HCT116 (cell line): ENCODE measurements at places on chromosomes 12 and 14.

DNA sequence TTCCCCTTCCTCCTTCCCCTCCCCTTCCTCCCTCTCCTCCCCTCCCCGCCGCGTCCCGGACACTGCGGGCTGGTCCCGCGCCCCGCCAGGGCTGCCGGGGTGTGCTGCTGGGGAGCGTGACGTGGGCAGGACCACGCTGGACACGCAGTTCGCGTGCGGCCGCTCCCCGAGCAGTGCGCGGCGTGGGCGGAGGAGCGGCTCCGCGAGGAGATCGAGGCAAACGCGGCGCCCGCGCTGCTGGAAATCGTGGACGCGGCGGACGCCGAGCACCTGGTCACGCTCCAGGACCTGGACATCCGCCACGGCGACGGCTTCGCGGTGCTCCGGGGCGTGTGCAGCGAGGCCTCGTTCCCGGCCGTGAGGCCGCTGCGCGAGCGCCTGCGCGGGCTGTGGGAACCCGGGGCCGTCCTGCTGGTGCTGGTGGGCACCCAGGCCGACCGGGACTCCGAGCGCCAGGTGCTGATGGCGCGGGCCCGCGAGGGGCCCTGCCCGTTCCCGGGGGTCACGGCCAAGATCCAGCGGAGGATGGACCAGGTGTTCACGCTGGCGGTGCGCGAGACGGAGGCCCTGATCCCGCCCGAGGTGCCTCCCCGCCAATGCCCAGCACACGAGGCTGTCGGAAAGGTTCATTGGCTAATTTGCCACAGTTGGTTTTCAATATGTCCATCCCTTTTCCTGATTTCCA, 84.3 kb downstream of the TNFAIP2 start:
- no peaks in the 10 kb centered on the region for H3K27me3 ChIP-seq
- no peaks in the 10 kb centered on the region for H3K4me1 ChIP-seq
- H3K36me3 ChIP-seq = no peaks in the 10 kb centered on the region
- H3K27ac ChIP-seq = no peak overlapping the region
- no peak overlapping the region for H3K4me3 ChIP-seq
- no peak for DNase-seq

GRCh38 chr12:19220205-19220604, 90.7 kb downstream of the PLEKHA5 start:
- H3K27ac ChIP-seq = no peak overlapping the region
- H3K27me3 ChIP-seq = no peaks in the 10 kb centered on the region
- H3K4me1 ChIP-seq = no peaks in the 10 kb centered on the region
- H3K36me3 ChIP-seq = no peaks in the 10 kb centered on the region
- no peak for DNase-seq

DNA sequence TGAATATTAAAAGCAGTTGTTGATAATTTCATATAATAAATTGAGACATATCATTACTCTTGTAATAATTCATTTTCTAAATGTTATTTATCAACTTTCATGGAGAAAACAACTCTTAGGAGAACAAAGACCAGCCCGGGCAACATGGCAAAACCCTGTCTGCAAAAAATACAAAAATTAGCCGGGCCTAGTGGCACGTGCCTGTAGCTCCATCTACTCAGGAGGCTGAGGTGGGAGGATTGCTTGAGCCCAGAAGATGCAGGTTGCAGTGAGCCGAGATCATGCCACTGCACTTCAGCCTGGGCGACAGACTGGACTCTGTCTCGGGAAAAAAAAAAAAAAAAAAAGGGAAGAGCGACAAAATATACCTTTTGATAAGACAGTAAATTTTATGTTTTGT, 21.2 kb downstream of the SLC35E3 start:
- no peak overlapping the region for H3K27ac ChIP-seq
- no peaks in the 10 kb centered on the region for H3K4me1 ChIP-seq
- no peak for DNase-seq
- no peaks in the 10 kb centered on the region for H3K27me3 ChIP-seq
- H3K4me3 ChIP-seq = no peak overlapping the region

DNA sequence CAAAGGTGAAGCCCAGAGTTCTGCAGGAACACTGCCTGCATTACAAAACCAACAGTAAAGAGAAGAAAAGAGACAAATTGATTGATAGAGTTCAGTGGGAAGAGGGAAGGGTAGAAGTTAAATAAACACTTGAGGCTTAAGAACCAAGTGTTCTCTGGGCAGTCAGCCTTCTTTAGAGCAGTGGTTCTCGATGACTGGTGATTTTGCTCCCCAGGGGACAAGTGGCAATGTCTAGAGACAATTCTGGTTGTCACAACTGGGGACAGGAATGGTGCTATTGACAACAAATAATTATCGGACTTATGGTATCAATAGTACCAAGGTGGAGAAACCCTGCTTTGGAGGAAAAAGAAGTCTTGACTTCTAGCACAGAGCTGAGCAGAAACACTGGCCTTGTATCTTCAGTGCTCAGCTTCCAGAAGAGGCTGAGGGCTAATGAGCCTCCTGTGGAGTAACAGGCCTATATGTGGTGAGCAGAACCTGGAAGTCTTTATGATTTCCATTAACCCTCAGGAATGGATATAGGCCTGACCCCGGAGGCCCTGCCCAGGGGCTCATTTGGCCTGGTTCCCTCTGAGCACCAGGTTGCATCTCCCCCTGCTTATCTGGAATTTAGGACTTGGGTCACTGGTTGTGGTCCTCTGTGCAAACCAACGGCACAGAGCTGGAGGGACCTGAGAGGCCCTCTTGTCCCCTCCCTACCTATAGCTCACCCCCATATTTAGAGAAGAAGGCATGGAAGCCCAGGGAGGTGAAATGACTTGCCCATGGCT, 204.6 kb upstream of the PWP1 start:
- peaks cover 16% of the 10 kb centered on the region; the same call in 1 of the 2 replicates for H3K27me3 ChIP-seq
- H3K36me3 ChIP-seq = no peaks in the 10 kb centered on the region
- no peak overlapping the region for H3K27ac ChIP-seq
- no peak overlapping the region for H3K4me3 ChIP-seq

- no peak for DNase-seq
- H3K36me3 ChIP-seq = peaks cover 16% of the 10 kb centered on the region
- H3K27ac ChIP-seq = no peak overlapping the region
- H3K27me3 ChIP-seq = no peaks in the 10 kb centered on the region
- H3K4me3 ChIP-seq = no peak overlapping the region
Observed at GRCh38 chr12:124321040-124321481, 26.2 kb downstream of the RFLNA start.

DNA sequence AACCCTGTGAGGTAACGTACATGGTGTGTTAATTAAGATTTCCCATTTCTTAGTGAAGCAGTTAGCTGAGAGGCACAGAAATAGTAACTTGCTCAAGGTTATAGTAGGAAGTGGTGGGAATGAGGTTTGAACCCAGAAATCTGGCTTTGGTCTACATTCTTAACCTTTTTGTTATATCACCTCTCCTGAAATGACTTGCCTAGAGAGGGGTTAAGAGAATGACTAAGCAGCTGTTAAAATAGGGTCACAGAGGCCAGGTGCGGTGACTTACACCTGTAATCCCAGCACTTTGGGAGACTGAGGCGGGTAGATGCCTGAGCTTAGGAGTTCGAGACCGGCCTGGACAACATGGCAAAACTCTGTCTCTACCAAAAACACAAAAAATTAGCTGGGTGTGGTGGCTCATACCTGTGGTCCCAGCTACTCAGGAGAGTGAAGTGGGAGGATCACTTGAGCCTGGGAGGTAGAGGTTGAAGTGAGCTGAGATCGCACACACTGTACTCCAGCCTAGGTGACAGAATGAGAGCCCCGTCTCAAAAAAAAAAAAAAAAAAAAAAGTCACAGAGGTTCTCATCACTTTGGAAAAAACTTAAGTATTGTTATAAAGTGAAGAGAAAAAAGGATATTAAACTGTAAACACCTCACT, 57.6 kb upstream of the RD3L start:
- H3K36me3 ChIP-seq = no peaks in the 10 kb centered on the region
- no peak for DNase-seq
- no peak overlapping the region for H3K27ac ChIP-seq
- no peaks in the 10 kb centered on the region for H3K27me3 ChIP-seq

DNA sequence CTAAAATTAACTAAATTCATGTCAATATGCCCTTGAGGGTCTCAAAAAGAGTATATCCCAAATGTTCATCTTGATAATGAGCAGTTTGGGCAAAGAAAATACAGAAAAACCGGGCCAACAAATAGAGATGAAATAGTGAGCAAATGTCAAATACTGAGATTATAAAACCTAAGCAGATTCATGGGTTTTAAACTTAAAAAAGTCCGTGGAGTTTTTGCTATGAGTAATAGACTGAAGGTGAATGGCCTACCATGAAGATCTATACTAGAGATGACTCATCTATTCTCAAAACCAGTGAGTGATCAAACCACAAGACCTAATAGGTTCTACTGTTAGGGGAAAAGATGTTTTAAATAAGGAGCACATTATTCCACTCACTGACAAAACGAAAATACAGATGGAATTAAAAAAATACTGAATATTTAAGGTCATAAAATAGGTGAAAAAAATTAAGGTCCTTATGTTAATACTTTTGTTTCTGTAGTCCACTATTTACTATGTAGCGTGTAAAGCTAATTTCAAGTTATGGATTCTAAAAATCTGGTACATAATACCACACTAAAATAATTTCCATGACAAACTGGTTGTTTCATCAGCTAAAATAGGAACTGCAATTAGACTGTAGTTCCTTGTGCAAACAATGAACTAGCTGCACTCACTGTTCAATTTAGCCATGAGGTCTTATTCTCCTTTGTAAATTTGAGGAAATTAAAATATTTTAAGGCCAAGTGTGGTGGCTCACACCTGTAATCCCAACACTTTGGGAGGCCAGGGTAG, 5.0 kb downstream of the HNRNPC start:
- DNase-seq = no peak
- peaks cover 72% of the 10 kb centered on the region for H3K36me3 ChIP-seq
- H3K27me3 ChIP-seq = no peaks in the 10 kb centered on the region
- 0 out of 2 replicates have a peak overlapping the region, but pooled peaks have one; percentile 10 for H3K27ac ChIP-seq

- H3K36me3 ChIP-seq = no peaks in the 10 kb centered on the region
- no peak for DNase-seq
- H3K4me3 ChIP-seq = no peak overlapping the region
- no peaks in the 10 kb centered on the region for H3K27me3 ChIP-seq
Observed at GRCh38 chr12:79162948-79163347, 298.4 kb downstream of the SYT1 start.

DNA sequence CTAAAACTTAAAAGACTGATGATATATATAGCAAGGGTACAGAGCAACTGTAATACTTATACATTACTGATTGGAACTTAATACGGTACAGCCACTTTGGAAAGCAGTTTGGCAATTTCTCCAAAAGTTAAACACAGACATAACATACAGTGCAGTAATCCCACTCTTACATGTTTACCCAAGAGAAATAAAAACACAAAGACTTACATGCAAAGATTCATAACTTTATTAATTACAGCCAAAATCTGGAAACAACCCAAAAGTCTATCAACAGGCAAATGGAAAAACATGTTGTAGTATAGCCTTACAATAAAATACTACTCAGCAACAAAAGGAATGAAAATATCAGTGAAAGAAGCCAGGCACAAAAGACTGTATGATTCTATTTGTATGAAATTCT, 84.6 kb downstream of the GARIN6 start:
- no peaks in the 10 kb centered on the region for H3K4me1 ChIP-seq
- no peaks in the 10 kb centered on the region for H3K36me3 ChIP-seq
- DNase-seq = no peak
- no peak overlapping the region for H3K4me3 ChIP-seq

DNA sequence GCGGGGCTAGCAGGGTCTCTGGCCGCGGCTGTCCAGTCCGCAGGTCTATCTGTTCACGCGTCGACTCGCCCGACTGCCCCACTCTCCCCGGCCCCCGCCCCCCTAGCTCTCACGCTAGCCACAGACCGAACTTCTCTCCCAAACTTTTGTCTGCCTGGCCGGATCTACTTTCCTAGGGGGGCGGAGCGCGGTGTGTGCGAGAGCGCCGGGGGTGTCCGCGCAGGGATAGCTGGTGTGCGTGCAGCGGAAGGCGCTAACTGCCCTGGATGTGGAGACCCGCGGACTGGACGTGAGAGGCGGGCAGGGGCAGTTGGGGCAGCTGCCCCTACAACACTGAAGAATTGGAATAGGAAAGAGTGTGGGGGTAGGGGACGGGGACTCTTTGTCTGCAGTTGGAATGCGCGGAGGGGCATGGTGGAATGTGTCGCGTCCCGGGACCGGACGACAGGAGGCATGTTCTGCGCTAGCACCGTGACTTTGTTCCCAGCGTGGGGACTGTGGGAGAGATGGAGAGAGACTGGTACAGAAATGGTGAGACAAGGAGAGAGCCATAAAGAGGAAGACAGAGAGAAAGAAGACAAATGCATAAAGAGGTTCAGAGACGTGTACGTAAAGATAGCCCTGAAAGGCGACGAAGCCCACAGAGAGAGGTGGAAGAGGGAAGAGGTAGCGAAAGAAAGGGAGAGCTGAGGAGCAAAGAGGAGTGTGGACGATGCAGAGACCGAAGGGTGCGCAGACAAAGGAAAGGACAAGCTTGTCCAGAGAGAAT, at the start of gene AJUBA:
Gene AJUBA (minus strand): TSS at position 75 of the 769 bp plus-strand sequence. CDS start 285 bp downstream, outside the sequence.
- H3K4me1 ChIP-seq = peaks cover 28% of the 10 kb centered on the region
- peak within 1 kb of the TSS; percentile 95 for H3K27ac ChIP-seq
- no peaks in the 10 kb centered on the region for H3K27me3 ChIP-seq
- peak; percentile 78 for DNase-seq
- no peaks in the 10 kb centered on the region; the same call in 1 of the 2 replicates for H3K36me3 ChIP-seq

DNA sequence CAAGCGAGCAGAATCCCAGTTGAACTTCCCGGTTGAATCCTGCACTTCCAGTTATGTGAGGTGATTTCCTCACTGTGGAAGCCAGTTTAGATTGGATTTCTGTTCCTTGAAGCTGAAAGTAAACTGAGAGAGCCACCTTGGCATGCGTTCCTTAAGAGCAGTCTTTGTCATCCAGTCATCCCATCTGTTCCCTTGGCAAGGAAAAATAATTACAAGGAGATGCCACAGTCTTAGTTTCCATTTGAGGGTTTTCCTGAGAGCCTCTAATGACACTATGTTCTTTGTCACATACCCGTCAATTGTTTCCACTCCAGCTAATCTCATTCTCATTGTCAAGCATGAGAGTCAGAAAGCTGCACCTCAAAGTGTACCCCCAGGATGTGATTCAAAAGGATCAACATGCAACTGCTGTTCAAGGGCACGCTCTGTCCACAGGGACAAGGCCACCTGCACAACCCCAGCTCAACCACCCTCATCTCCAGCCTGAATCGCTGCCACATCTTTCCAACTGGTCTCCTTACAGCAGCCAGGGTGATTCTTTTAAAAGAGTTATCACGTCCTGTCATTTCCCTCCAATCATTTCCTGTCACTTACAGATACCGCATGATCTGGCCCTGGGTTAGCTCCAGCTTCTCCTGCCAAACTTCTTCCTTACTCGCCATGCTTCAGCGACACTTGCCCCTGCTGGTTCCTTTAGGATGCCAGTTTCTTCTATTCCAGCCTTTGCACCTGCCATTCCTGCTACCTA, 18.0 kb upstream of the TCP11L2 start:
- no peak overlapping the region for H3K27ac ChIP-seq
- no peak for DNase-seq
- H3K36me3 ChIP-seq = no peaks in the 10 kb centered on the region
- H3K27me3 ChIP-seq = no peaks in the 10 kb centered on the region
- H3K4me1 ChIP-seq = peaks cover 7% of the 10 kb centered on the region

DNA sequence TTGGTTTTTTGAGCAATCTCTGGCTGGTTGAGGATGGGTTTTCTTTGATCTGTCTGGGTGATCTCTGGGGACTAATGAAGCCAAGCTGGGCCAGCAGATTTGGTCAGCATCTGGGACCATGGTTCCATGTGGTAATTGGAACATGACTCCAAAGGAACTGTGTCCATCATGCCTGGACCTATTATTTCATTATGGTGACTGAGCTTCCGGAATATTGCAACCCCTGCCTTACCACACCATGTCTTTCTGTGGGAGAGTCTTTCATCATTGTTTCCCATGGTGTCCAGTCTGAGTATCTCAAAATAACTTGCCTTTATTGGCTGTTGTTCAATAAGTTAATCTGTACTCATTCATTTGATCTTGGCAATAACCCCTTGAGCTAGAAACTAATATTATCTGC, 624.9 kb upstream of the TBX3 start:
- no peak overlapping the region for H3K4me3 ChIP-seq
- no peaks in the 10 kb centered on the region for H3K36me3 ChIP-seq
- H3K27ac ChIP-seq = no peak overlapping the region
- 0 out of 2 replicates have a peak, but pooled peaks cover 4% of the 10 kb centered on the region for H3K27me3 ChIP-seq
- peaks cover 3% of the 10 kb centered on the region; the same call in 1 of the 2 replicates for H3K4me1 ChIP-seq
